ENCODE measurements at places on chromosomes 7 and 10.

DNA sequence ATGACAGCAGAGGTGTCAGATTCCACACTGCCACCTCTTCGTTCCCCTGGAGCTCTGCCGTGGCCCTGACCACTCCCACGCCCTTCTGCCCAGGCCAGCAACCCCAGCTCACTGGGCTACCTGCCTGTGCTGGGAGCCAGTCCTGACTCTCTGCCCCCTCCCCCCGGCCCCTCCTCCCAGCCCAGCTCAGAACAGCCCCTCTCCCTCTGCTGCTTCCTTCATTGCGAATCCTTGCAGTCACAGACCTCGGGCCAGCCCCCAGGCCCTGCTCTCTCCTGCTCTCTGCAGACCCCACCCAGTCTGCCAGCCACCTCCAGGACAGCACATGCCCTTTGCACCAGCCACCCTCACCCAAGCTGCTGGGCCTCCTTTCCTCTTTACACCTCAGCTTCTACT, 60.4 kb downstream of the TCERG1L start:
- DNase-seq, result no peak

- no peak for DNase-seq
These were observed 63.2 kb upstream of the PODXL start for GRCh38 chr7:131619336-131620305.

- no peak for DNase-seq
These were observed 27.2 kb upstream of the WNT2 start for GRCh38 chr7:117350027-117350426.

DNA sequence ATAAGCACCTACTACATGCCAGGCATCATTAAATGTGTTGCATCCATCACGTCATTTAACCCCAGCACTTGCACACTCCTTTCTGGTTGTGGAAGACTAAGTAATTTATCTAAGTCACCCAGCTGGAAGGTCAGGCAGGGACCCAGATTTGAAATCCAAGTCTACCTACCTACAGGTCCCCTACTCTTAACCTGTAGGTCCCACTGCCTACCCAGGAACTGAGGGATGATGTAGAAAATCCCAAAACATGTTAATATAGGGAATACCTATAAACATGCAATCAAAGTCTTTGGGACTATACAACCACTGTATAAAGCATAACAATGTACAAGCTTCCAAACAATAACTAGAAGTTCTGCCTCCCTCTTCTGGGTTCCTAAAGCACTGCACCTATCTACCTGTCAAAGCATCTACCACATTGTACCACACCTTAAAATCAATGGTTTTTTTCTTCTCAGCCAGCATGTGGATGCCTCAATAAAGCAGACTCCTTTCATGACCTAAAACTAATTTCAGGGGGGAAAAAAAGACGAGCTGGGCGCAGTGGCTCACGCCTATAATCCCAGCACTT, 5.6 kb downstream of the IL6 start:
- DNase-seq, result peak; percentile 63

DNA sequence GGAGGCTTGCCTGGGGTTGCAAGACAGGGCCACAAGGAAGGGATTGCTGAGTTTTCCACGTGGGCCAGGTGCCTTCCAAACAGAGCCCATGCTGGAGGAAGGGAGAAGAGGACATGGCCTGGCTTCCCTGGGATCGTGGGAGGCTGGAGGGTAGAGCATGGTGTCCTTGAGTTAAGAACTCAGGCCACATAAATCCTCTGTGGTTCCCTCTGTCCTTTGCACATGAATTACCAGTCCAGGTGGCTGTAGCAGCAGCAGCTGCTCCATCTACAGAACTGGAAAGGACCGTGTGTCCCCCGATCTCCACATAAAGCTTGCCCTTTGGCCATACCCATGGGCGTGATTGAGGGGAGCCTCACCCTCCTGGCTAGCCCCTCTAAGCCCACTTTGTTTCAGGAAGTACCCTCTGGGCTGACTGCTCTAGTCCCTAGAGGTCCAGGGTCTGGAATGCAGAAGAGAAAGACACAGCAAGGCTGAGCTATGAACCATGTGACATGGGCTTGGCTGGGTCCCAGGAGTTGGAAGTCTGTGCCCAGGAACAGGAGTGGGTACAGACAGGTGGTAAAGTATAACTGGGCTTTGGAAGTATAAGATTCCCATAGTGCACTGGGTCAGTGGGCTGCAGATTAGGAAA, 84.9 kb downstream of the C10orf105 start:
- DNase-seq, result no peak

DNA sequence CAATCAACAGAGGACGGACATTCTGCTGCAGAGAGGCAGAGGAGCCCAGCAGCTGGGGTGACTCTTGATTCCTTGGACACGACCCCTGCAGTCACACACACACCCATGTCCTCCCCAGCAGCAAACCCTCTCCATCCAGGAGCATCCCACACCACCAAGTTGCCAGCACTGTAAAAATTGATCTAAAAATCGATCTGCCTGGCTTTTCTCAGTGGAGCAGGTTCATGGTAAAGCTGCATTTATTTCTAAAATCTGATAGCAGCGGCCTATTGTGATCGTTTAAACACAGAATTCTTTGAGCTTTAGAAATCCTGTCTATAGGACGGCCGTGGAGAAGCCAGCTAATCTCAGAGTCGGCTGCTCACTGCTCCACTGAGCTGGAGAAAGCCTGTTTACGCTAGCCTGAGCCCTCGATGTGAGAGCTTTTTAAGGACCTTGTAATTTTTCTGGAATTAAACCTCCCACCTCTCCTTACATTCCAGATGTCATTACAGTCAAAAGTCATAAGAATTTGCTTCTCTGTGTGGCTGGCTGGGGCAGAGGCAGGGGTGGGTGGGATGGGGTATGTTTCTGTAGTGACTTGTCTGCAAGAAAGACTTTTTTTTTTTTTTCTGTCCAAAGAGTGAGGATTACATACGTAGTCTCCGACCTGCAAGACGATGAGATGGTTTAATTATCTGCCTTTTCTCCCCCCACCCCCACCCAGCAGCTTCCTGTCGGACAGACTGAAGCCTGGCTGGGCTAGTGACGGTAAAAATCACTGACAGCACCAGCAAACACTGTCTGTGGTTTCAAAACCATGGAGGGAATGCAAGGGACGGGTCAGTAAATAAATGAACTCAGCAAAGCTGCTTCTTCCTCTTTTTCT, 31.6 kb downstream of the TRIM8 start:
- DNase-seq, result peak; percentile 91

DNA sequence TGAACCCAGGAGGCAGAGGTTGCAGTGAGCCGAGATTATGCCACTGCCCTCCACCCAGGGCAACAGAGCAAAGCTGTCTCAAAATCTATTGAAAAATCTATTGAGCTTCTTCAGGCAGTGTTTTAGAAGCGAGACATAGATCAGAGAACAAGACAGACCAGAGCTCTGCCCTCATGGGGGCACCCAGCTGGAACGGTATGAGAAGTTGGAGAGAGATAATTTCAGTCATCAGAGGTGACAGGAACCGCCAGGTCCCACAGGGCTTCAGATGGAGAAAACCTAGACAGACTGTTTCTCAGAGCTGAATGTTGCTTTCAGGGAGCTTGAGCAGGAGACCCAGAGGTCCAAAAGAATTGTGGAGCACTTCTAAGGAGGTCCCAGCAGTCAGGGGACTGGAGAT, 14.2 kb upstream of the GTF2IRD1 start:
- no peak for DNase-seq

DNA sequence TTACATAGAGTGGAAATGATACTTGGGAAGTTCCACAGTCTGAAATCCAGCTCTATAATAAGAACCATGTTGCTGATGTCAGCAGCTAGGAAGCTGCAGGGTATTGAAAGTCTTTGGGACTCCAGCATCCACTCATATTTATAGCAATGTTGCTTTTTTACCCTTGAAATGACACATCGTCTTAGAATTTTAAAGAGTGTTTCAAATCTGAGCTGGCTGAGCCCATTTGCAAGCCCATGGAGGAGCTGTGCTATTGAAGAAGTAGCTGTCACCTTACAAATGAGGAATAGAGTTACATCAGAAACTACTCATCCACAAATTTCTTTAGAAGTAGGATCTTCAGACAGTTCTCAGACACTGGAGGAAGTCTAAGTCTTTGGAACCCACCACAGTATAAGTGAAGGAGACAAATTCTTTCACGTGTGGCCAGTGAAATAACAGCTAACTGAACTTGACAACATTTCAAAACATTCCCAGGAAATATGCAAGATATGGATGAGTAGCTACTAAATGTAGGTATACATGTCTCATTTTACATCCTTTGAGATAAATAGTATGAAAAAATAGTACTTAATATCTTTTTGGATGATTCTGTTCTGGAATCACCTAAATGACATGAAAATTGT, 203.6 kb downstream of the ZNF365 start:
- DNase-seq, result peak; percentile 31

- no peak for DNase-seq
These were observed 180.2 kb downstream of the PRKCQ start for GRCh38 chr10:6399879-6400278.

DNA sequence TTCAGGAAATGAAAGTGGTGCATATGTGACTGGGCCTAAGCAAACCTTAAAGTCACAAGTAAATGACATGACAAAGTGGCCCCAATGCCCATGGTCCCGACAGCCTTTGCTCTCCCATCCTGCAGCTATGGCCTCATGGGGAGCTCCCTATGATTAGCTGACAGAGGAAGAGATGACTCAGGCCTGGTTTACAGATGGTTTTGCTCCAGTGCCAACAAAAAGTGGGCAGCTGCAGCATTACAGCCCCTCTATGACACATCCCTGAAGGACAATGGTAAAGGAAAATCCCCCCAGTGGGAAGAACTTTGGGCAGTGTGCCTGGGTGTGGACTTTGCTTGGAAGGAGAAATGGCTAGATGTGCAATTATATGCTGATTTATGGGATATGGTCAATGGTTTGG, 105.1 kb upstream of the ADCY1 start:
- DNase-seq, result no peak

DNA sequence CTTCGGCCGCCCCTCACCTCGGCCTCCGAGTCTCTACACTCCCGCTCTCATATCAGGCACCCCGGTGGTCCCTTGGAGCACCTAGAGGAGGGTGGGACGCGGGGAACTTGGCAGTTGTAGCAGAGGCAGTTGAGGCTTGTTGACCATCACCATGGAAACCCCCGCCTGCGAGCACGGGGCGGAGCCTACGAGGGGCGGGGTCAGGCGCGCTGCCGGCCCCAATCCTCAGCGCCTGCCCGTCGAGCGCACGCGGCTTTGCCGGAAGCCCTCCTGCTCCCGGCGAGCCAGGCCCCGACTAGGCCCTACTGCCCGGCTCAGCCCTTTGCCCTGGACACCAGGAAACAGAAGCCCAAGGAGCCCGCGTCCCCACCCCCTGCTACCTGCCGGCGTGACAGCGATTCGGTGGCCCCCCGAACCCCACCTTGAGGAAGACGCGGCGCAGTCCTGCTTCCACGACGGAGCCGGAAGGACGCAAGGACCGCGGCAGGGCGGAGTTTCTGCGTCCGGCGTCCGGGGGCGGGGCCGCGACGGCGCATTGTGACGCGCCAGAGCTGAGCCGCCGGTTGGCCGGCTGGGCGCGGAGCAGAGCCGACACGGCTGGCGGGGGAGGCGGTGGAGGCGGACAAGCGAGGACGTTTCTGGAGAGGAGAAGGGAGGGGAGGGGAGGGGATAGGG, at the start of gene HNRNPF:
HNRNPF (minus strand) TSS at position 477 of the 675 bp plus-strand sequence. CDS start 21,302 bp downstream, outside the sequence.
- peak; percentile 96 for DNase-seq

DNA sequence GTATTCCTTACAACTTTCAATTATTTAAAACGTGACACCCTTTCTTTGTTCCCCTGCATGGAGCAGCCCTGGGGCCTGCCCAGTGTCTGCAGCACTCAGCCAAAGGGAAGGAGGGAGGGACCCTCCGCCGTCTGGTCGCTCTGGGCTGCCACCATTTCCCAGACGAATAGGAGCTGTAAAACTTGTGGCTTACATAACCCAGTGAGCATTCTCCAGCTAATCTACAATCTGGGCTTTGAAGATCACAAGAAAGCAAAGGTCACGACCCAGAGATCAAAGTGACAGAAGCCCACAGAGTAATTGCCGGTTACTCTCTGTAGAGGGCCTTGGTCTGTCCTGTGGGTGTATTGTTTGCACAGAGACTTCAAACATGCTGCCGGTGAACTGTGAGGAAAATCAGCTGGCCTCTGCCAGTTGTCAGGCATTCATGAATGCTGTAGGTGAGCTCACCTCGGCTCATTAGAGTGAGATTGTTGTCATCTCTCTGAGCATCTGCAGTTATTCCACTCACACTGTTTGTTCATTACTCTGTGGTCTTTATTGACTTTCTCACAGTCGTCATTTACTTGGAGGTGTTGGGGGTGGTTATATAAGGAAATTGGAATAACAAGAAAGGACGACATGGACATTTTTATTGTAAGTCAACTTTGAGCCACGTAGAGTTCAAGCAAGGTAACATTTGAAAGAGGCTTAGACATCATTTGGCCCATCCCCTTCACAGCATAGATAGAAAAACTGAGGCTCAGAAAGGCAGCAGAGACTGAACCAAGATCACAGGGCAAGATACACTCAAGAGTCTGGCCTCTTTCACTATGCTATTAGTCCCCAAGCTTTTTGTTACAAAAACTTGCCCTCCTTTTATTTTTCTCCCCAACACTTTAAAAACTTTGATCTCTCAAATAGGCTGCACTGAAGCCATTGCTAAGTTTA, 619.8 kb downstream of the LRMDA start:
- no peak for DNase-seq

GRCh38 chr10:114967071-114967470, 29.1 kb downstream of the TRUB1 start:
- no peak for DNase-seq

DNA sequence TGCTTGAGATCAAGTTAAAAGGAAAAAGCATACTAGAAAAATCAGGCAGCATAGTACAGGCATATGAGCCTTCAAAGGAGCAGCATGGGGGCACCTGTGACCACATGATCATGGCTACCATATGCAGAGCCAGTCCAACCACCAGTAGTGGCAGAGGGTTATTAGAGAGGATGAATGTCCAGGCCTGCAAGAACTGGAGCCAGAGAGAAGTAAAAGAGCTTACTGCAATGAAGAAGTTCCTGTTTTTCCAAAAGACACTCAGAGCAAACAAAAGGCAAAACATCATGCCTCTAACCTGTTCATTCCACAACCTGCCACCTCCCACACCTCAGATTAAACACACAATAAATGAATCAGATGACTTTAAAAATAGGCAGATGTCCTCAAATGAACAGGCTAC, 99.6 kb upstream of the NAMPT start:
- no peak for DNase-seq

GRCh38 chr7:158444501-158445420, 142.9 kb downstream of the PTPRN2 start:
- DNase-seq, result no peak

DNA sequence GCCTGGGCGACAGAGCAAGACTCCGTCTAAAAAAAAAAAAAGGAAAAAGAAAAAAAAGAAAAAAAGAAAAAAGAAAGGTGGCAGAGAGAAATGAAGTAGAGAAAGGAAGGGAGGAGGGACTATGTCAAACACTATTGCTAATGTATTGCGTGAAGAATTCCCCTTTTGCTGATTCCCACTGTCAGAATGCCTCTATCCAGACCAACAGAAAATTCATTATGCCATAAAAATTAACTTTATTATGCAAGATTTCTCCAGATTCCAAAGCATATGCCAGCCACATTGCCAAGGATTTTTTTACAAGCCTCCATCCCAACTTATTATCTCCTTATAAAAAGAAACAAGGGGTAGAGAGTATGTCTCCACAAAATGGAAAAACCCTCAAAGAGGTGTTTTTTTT, 209.3 kb downstream of the MTERF1 start:
- no peak for DNase-seq

All from ACHN (cell line).